ENCODE measurements at places on chromosomes 3 and 15. TPM values are rescaled to one million over a fixed set of nuclear protein-coding genes. Genes with fewer than 3 reads are reported as not detected.

DNA sequence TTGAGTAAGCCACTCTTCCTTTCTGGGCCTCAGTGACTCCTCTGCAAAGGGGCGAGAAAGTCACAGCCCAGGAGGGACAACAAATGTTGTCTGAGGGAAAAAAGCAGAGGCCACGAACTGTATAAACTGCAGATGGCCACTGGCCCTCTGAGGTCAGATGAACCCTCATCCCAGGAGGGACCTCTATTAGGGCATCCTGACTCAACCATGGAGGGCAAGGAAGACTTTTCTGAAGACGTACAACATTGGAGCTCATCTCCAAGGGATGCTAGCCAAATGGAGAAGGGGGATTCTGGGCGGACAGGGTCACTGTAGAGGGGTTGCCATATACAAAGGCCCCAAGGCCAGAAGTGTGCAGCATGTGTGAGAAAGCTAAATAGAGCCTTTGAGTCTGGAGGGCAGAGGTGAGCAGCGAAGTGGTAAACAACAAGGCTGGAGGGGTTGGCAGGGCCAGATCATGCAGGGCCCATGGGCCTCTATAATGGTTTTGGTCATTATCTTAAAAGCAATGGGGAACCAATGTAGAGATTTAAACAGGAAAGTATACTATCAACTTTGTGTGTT, 16.7 kb downstream of the GRAMD2A start:
- DNase-seq, result peak; percentile 24

GRCh38 chr15:58513726-58514336, 82.0 kb downstream of the LIPC start:
- no peak for DNase-seq

- DNase-seq, result no peak
These were observed 101.4 kb upstream of the GOLIM4 start for GRCh38 chr3:168197162-168197561.

- no peak for DNase-seq
These were observed 95.0 kb upstream of the GALNT15 start for GRCh38 chr3:16079519-16079918.

DNA sequence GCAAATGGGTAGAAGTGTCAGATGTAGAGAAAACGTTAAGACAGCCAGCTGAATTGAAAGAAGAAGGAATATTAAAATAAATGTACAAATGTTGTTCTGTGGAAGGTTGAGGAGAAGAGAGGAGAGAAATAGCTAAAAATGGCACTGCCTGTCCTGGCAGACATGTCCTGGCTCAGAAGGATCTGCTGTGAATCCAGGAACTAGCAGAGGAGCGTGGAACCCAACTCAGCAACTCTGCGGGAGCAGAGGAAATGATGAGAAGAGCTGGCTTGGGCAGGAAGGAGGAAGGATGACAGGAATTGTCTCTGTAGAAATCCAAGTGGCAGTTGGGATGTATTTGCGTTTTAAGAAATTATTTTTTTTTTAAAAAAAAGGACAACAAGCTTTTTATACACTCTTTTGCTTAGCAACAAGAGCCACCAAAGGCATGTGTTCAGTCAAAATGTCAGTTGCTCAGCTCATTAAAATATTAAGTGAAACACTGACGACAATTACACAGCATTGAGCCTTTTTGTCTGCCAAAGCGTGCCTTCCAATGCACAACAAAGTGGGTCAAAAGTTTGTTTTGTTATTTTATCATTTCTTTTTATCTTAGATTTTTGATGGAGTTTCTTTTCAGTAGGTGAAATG, 16.1 kb downstream of the NANOGP8 start:
- no peak for DNase-seq

DNA sequence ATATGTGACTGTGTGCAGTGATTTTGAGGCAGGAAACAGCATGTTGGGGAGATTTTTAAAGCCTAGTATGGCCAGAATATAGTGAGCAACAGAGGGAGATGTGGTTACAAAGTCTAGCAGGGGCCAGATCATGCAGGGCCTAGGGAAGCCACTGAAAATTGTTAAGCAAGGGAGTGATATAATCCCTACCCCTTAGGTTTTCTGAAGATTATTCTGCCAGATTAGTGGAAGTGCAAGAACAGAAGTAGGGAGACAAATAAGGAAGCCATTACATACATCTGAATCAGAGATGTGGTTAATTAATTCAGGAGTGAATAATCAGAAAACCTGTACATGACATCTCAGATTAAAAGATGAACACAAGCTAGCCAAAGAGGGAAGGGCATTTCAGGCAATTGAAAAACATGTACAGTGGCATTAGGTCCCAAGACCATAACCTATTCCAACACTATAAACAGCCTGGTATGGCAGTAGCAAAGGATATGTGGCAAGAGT, 54.8 kb downstream of the MSL2 start:
- no peak for DNase-seq

DNA sequence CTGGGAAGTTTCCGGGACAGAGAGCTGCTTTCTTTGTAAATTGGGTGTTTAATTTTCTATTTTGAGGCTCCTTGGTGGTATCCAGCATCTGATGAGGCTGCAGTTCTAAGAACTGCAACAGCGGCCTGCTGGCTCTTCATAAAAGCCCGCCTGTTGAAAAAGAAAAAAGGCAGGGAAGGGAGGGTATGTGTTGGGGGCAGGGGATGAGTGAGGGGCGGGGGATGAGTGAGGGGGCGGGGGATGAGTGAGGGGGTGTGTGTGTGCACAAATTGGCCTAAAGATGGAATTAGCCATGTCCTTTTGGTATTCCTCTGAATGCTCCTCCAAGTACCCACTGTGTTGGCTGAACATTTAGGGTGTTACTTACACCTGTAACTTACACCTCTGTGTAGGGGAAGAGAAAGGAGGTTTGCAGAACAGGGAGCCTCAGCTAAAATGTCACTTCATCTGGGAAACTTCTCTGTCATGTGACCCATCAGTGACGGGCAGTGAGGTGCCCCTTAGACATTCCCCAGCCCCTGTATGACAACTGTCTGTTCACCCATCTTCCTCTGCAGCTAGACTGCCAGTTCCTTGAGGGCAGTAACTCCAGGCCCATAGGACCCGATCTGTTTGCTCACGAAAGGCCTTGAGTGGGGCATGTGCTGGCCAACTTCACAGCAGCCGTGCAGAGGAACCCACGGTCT, 57.6 kb downstream of the LRIG1 start:
- DNase-seq, result no peak

DNA sequence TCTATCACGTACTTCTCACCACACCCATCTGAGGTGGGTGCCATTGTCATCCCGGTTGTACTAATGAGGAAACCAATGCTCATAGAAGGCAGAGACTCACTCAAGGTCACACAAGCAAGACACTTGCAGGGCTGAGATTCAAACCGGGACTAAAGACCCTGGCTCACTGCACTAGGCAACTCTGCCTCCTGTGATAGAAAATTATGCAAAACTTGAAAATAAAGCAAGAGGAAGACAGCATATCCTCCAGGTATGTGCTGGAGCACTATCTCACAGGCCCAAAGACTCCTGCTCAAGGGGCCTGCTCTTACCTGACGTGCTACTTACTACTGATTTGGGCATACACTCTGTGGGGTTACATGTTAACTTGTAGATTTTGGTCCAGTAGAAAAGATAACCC, 25.6 kb downstream of the ANXA2 start:
- DNase-seq, result no peak

DNA sequence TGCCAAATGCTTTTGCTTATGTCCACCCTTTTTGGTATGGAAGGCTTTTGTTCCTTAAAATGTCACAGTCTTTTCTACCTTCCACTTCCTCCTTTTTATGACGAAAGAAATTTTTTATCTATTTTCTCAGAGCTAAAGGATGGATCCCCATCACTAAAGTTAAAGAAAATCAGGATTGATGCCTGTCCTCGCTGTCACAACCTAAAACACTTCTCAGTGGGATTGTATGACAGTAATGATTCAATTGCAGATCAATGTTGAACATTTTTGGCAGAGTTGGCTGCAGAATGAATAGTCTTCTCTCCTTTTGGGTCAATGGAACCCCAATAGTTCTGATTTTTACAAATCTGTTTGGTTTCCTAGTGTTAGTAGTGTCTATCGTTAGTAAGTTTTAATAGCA, 549.8 kb upstream of the ROBO2 start:
- DNase-seq, result no peak

RARRES1 gene
- total RNA-seq, result 424 TPM

DNA sequence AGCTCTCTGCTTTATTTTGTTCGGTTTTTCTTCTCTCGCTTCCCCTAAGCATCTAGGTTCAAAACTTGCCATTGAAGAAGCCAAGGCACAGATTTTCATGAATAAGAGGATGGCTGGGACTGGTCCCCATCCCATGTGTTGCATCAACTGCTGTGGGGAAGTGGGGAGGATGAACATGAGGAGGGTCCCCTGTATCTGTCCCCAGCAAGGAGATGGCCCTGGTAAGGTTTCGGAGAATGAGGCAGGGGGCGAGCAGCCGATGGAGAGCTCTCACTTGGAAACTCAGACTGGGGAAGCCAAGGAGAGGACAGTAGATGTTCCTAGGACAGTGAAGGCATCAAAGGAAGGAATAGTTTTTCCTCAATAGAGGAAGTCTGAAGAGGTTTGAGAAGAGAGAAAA, 142.0 kb upstream of the ATP2B2 start:
- peak; percentile 51 for DNase-seq

CILP gene
- total RNA-seq, result 9.6 TPM

GOLGA8S gene
- 0.60 TPM for total RNA-seq

- DNase-seq, result no peak
These were observed 39.0 kb upstream of the TRAK1 start for GRCh38 chr3:42052132-42052483.

DNA sequence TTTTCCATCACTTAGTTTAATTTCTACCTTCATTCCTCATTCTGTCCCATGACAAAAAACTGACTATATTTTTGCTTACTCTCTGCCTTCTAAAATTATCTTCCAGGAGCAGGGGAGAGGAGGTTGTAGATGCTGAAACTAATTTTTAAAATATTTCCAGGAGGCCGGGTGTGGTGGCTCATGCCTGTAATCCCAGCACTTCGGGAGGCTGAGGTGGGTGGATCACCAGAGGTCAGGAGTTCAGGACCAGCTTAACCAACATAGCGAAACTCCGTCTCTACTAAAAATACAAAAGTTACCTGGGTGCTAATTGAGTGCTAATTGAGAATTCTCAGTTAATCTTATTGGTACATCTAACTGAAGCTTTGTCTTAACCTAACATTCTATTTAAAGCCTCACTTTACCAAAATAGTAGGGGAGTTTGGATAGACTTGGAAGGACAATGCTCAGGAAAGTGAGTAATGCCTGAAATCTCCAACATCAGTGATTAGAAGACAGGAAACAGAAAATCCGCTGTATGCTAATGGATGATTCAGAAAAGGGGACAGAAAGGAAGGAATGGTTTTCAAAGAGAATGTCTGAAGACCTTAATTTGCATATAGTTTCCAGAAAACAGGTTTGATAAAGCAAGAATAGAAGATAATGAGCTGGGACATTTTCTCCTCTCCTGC, 336.1 kb downstream of the GBE1 start:
- no peak for DNase-seq

DNA sequence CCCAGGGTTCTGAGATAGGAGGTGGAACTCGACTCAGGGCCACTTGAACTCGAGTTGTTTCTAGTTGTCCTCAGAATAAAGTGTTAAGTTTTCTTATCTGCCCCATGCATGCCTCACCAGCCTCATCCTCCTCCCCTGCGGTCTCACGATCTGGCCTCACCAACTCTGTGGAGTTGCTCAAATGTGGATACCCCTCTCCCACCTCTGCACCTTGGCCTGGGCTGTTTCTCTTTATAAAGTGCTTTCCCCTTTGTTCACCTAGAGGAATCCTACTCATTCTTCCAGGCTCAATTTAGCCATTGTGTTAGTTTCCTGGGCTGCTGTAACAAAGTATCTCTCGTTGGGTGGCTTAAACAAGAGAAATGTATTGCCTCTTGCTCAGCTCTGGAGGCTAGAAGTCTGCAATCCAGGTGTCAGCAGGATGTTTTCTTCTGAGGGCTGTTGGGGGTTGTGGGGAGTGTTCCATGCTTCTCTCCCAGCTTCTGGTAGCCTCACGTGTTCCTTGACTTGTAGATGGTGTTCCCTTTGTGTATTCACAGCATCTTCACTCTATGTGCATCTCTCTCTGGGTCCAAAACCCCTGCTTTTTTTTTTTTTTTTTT, 100.7 kb downstream of the MEX3B start:
- no peak for DNase-seq

CKMT1A gene
- not detected for total RNA-seq

GRCh38 chr3:20288050-20288449, 102.0 kb upstream of the SGO1 start:
- no peak for DNase-seq

- DNase-seq, result peak; percentile 24
These were observed 87.9 kb upstream of the BLM start for GRCh38 chr15:90629217-90629616.

FGF7 gene
- total RNA-seq, result 125 TPM

DNA sequence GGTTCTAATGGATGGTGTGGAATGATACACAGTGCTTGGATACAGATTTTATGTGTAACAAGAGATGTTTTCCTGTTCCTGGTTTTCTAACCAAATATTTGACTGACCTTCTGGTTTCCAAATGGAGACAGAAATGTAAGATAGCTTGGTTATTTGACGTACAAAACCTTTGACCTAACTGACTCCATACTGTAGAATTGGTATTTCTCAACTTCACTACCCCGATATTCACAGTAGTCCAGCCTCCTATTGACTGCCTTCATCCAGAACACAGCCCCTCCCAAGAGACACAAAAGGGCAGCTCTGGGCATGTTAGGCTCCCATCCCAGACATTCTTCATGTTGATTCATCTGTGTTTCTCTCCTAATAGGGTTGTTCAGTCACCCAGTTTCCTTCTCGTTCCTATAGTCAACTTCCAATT, 33.4 kb downstream of the MYO1E start:
- DNase-seq, result no peak

Data from posterior vena cava (tissue), 2 donors.